Left colon (tissue), 2 donors: ENCODE measurements at places on chromosomes 12 and 14. TPM values are rescaled to one million over a fixed set of nuclear protein-coding genes. Genes with fewer than 3 reads are reported as not detected.

Gene ETFBKMT
- total RNA-seq = 2.9 TPM

- no peak for DNase-seq
Observed at GRCh38 chr14:42391146-42391834, 784.6 kb downstream of the LRFN5 start.

- DNase-seq = no peak
Observed at GRCh38 chr12:68291396-68292036, 38.1 kb upstream of the IL22 start.

DNA sequence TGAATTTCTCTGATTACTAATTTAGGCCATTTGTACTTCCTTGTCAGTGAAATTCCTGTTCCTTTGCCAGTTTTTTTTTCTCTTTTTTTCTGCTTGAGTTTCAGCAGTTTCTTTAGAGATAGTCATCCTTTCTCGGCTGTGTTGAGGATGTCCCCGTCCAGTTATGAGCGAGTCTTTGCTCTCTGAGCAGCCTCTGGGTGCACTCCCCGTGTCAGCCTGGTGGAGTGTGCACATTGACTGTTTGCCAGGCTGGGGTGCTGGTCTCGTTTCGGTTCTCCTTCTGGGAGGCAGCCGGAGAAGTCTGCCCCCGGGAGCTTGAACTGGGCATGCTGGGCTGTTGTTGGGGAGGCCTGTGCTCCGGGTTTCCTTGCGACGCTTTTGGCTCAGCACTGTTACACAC is 3.0 kb downstream of the PACS2 start:
- no peak for DNase-seq

- no peak for DNase-seq
Observed at GRCh38 chr12:108722992-108723766, 8.1 kb downstream of the CORO1C start.

Gene RNASE4
- total RNA-seq = 62.1 TPM

GRCh38 chr12:19018302-19018970 is 111.1 kb upstream of the PLEKHA5 start:
- no peak for DNase-seq

GRCh38 chr12:13273097-13273496 is 76.6 kb downstream of the EMP1 start:
- no peak for DNase-seq

Gene NRDE2
- 25.1 TPM for total RNA-seq

GRCh38 chr14:68934066-68934465 is 45.0 kb downstream of the ACTN1 start:
- no peak for DNase-seq

DNA sequence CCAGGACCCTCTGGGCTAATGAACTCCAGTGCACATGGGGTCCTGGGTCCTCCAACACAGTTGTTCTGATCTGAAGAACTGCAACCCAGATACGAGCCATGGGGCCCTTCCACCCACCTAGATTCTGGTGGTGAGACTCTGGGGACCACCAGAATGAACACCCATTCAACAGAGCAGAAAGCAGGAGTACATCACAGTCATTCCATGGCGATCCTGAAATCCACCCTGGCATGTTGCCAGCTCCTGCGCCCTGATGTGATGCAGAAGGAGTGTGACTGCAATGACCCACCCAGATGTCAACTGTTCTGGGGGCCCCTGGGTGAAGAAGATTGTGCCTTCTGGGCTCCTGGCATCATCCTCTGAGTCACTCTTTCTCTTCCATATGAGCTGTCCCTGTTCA is 211.6 kb downstream of the KIF26A start:
- no peak for DNase-seq

GRCh38 chr12:113732916-113733315 is 233.2 kb downstream of the RBM19 start:
- no peak for DNase-seq

Gene MAP1LC3B2
- 2.6 TPM for total RNA-seq

- DNase-seq = no peak
Observed at GRCh38 chr12:92342574-92342973, 196.9 kb upstream of the BTG1 start.

- DNase-seq = no peak
Observed at GRCh38 chr12:2154050-2154449, 101.3 kb downstream of the CACNA1C start.

DNA sequence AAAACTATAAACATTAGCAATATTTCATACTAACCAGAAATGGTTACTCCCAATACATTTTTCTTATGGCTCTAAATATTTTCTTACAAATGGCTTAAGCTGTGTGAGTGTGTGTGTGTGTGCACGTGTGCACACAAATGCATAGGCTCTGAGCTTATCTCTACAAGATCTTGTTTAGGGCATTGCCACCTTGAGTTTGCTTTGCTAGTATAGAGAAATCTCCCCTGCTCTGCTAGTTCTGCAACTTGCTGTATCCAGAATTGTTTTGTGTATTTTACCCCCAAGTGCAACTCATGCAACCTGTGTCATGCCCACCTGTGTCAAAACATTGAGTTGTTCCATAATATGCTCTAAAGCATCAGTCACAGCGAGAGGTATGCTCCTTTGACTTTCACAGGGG is 72.5 kb upstream of the DUSP6 start:
- DNase-seq = no peak

DNA sequence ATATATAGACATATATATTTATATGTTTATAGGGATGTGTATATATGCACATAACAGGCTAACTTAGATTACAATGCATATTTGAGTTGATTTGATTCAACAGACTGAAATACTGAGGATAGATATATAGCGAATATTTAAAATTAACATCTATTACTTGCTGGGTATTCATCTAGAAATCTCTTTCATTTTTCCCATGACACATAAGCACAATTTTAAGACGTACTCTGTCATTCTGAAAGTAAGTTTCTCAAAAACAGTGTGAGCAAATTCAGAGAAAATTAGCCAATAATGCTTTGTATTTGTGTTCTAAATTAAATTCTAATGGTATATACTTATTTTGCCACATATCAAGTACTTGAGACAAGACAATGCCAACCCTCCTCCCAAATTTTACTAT is 907.5 kb upstream of the MDGA2 start:
- DNase-seq = no peak

- DNase-seq = no peak
Observed at GRCh38 chr14:33790996-33791395, 159.9 kb downstream of the EGLN3 start.

Gene RIN3
- total RNA-seq = 22.9 TPM

GRCh38 chr14:99147366-99147740 is 124.6 kb downstream of the BCL11B start:
- no peak for DNase-seq

Gene BHLHE41
- total RNA-seq = 35.4 TPM
